ENCODE measurements at places on chromosomes 16 and 17. TPM values are rescaled to one million over a fixed set of nuclear protein-coding genes. Genes with fewer than 3 reads are reported as not detected.

GRCh38 chr16:50581845-50582244 lies 33.6 kb downstream of the NKD1 start:
- DNase-seq: no peak

DNA sequence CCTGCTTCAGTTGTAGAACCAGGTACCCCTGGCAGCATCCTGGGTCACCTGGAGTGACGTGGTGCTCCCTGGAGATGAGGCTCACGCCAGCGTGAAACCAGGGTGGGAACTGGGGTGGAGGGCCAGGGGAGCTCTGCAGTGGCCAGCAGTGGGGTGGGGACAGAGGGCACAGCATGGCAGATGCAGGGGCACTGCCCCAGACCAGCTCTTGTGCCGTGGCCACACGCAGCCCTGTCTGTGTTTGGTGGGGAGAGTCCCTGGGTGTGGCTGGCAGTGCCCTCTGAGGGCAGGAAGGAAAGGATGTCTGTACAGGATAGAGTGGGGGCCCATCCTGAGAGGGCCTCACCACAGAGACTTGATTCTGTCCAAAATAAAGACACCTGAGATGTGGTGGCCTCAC lies 24.5 kb downstream of the ZNF750 start:
- DNase-seq: no peak

GRCh38 chr17:10294180-10294579 lies 78.6 kb downstream of the MYH13 start:
- no peak for DNase-seq

- DNase-seq: peak; percentile 24
Measured at GRCh38 chr16:14289692-14290340, 218.7 kb downstream of the MRTFB start.

- DNase-seq: peak; percentile 87
Measured at GRCh38 chr17:55769625-55770000, 18.8 kb downstream of the PCTP start.

GRCh38 chr16:23691483-23692189 lies 12.9 kb downstream of the PLK1 start:
- DNase-seq: no peak

GRCh38 chr16:75309899-75310430 lies 58.5 kb upstream of the BCAR1 start:
- DNase-seq: no peak

- no peak for DNase-seq
Measured at GRCh38 chr16:4914528-4915225, 22.3 kb downstream of the PPL start.

DNA sequence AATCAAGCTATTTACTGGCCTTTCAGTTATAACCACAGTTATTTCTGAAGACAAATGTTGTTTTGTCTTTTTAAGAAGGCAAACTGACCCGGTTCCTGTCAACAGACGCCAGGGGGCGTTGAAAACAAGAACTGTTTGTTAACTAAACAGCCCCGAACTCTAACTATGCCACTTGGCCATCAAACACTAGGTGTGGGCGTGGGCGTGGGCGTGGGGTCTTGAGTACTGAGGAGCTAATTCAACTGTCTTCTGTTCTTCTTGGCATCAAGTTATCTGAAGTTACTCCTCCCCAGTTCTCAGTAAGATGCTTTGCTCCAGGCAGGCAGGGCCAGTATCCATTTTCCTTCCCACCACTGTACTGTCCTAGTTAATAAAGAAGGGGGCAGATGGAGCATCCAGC lies 63.3 kb upstream of the MTMR4 start:
- DNase-seq: peak; percentile 36

Gene FBXL16
- 0.56 TPM for total RNA-seq

Gene TBC1D3E
- total RNA-seq: not detected

Gene HID1
- total RNA-seq: 0.18 TPM

Gene ANKRD40CL
- not detected for total RNA-seq

Gene HP
- not detected for total RNA-seq

Gene PDXDC1
- total RNA-seq: 107 TPM

Data from IMR-90 (cell line).